Fibroblast of villous mesenchyme (primary cell): ENCODE measurements at places on chromosomes 1 and 21. TPM values are rescaled to one million over a fixed set of nuclear protein-coding genes. Genes with fewer than 3 reads are reported as not detected.

The MIXL1 gene
- 0.43 TPM in 1 of 2 replicates, not detected in the other for total RNA-seq

The BARHL2 gene
- not detected in 2 replicates for total RNA-seq

The TMPRSS3 gene
- not detected in 2 replicates for total RNA-seq

The FCRL2 gene
- total RNA-seq: not detected in 2 replicates

The FCER1G gene
- total RNA-seq: 0.43 TPM in 1 of 2 replicates, not detected in the other
